ENCODE measurements at places on chromosomes 5 and 9.
A peak's percentile ranks its signal among the peaks of the same experiment; 100 is the strongest.

GRCh38 chr9:85108746-85109145 is 439.2 kb downstream of the NTRK2 start:
- no peak for DNase-seq

DNA sequence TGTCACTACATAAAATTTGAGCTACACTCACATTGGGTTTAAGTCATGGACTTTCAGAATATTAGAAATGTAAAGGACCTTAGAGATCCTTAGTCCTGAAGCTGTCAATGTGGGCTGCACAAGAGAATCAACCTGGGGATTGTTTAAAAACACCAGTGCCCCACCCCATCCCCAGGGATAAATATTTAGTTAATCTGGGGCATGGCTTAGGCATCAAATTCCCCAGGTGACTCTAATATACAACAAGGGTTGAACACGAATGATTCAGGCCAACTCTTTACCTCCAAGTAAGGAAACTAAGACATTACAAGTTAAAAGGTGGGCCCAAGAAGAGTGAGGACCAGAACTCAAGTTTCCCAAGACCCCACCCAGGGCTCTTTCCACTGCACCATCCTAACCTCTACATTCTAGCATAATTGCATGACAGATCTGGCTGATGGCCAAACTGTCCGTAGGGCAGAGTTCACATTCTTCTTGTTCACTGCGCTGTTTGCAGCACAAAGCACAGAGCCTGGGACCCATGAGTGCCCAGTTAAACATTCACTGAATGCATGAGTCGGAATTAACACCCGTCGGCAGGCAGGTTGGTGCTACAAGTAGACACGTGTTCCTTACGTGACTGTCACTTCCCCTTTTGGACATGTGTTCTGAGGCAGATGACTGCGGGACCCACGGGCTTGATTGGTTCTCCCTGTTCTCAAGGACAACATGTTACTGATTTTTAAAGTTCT is 25.2 kb downstream of the CYFIP2 start:
- no peak for DNase-seq

GRCh38 chr5:32057187-32058096 is 116.7 kb downstream of the GOLPH3 start:
- no peak for DNase-seq

DNA sequence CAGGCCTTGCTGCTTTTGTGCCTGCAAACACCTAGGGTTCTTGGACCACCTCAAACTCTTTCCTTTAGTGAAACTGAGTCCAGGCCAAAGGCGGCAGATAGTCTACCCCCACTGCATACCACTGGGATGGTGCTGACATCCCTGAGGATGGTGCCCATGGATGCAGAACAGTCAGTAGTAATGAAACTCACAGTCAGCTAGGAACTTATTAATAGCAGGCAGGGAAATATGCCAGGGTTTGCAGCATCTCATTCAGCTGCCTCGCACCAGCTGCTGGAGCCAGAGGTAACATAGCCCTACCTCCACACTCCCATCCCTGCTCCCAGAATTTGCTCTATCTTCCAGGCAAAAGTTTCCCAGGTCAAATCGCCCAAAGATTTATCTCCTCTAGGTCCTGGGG is 189.1 kb downstream of the SREK1 start:
- DNase-seq: no peak

DNA sequence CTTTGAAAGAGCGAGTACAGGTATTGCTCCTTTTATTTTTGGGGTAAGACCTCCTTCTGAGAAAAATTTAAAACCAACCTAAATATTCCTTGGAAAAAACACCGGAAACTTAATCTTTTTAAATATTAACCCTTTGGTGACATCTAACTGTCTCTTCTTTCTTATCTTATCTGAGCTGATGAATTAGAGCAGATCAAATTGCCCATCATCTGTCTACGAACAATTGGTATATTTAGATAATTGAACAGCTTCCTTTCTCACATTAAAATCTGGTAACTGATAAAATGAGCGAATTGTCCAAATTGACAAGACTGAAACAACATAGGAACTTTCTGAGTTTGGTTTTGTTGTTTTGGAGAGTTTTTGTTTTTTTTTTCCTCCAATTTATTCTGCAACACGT is 2.0 kb downstream of the ISL1 start:
- no peak for DNase-seq

DNA sequence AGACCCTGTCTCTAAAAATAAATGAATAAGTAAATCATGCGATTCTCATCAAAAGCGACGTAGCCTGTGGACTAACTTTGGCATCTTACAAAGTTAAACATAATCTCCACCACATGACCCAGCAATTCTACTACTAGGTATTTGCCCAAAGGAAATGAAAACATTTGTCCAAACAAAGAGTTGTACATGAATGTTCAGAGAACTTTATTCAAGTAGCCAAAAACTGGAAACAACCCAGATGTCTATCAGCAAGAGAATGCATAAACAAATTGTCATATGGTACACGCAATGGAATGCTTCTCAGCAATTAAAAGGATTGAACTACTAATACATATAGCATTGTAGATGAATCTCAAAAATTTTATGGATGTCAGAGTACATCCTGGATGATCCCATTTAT is 82.6 kb downstream of the ADRB2 start:
- DNase-seq: no peak

- DNase-seq: no peak
These were observed 173.5 kb downstream of the ARHGEF28 start for GRCh38 chr5:73799401-73799972.

GRCh38 chr5:95565280-95565920 is 10.5 kb downstream of the ARSK start:
- no peak for DNase-seq

DNA sequence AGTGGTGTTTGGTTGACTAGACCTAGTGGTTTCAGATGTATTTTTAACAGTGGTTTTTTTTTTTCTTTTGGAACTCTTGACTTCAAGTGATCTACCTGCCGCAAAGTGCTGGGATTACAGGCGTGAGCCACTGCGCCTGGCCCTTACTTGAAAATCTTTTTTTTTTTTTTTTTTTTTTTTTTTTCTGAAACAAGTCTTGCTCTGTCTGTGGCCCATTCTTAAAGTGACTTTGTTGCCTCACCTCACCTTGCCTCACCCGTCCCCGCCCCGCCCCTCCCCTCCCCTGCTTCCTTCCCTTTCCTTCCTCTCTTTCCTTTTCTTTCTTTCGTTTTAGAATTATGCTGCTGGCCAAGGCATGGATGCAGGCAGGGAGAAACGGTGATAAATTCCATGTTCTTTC is 26.0 kb downstream of the GPBP1 start:
- DNase-seq: no peak

GRCh38 chr9:7174884-7175283 is 417.1 kb downstream of the KDM4C start:
- no peak for DNase-seq

- DNase-seq: no peak
These were observed 102.7 kb upstream of the VCAN start for GRCh38 chr5:83368835-83369234.

- DNase-seq: peak; percentile 50
These were observed 1.6 kb upstream of the TNIP1 start for GRCh38 chr5:151082282-151082902.

- no peak for DNase-seq
These were observed 7.6 kb downstream of the SLC1A1 start for GRCh38 chr9:4497855-4498254.

DNA sequence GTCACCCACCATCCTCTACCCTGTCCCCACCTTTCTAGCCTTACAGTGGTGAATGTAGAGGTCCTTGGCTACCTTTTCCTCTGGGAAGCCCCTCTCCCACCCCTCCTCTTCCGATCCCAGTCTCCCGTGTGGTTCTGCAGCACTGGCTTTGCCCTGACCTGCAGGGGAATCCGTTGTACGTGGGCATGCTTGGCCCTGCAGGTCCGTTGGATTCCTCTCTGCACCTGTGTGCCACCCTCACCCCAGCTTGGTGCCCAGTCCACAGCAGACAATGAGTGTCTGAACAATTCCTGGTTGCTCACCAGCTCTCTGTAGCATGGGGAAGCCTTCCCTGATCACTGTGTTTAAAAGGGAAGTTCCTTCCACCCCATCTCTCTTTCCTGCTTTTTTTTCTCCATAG is 185.1 kb downstream of the PAX5 start:
- no peak for DNase-seq

DNA sequence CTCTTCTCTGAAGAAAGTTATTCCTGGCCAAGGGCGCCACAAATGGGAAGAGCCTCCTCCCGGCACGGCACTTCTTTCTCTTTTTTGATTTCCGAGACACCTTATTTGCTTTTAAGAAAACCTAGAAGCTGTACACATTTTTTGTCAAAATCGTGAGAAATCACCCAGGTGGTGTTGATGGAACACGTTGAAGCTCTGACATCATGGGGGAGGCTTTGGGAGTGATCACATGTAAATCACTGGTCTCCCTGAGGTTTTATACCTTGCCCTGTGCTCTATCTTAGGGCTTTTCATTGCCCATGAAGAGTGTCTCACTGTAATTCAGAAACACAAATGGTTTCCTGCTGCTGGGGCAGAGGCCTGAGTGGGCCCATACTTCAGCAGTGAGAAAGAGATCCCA is 27.4 kb downstream of the SLC36A1 start:
- no peak for DNase-seq

GRCh38 chr5:21688655-21689054 is 1164.5 kb downstream of the CDH12 start:
- DNase-seq: no peak

DNA sequence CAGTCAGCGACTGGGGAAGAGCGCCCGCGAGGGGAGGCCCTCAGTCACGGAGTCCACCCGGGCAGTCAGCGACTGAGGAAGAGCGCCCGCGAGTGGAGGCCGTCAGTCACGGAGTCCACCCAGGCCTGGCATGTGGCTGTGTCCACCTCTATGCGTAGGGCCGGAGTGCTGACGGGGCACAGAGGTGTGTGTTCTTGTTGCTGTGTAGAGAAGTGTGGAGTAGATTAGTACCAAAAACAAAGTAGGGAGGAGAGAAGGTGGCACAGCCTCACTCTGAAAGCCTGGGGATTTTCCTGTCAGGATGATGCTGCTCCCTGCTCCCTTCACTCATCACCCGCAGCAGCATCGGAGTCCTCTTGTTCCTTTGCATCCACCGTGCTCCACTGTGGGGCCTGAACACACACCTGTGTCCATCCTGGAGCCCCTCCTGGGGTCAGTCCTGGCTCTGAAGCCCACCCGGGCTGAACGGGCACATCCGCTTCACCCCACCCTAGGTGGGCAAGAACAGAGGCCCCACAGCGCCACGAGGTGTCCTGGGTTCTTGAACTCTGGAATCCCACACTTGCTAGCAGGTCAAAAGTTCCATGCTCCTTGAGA is 37.9 kb downstream of the AHRR start:
- no peak for DNase-seq

GRCh38 chr9:119986205-119986604 is 593.8 kb downstream of the CDK5RAP2 start:
- no peak for DNase-seq

DNA sequence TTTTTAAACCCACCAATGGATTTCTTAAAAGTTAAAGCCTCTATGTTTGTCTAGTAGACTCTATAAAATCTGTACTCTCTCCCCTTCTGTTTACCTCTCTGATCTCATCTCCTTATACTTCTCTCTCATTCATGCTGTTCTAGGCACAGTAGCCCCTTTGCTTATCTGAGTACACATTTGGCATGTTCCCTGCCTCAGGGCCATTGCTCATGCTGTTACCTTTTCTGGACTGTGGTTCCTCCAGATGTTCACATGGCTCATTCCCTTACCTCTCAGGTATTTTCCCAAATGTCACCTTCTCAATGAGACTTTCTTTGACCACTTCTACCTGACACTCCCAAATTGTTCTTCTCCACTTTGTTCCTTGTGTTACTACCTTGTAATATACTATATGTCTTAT is 176.1 kb downstream of the CWC27 start:
- DNase-seq: no peak

DNA sequence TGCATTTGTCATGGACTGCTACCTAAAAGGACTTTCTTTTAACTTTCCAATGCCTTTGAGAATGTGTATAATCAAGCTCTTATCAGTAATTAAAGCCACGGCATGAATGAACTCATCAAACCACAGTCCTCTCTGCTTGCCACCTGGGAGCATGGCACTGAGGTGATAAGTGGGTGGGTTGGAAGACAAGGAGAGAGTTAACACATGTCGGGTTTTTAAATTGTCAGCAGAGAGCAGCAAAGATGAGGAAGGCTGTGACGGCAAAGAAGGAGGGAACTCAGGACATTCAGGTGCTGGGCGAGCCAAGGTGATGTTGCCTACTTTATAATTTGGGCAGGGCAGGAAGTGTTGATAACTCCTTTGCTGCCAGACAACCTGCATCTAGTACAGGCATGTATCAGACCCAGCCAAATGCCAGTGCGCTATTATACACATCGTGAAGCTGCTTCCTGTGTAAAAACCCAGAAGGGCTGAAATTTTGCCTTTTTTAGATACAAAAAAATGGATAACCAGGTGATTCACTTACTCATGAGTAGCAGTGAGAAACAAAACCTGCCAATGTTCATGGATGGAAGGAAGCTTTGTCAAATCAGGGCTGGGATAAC is 269.1 kb downstream of the KIF4B start:
- no peak for DNase-seq

- DNase-seq: no peak
These were observed 159.6 kb upstream of the SLC12A2 start for GRCh38 chr5:127923804-127924570.

DNA sequence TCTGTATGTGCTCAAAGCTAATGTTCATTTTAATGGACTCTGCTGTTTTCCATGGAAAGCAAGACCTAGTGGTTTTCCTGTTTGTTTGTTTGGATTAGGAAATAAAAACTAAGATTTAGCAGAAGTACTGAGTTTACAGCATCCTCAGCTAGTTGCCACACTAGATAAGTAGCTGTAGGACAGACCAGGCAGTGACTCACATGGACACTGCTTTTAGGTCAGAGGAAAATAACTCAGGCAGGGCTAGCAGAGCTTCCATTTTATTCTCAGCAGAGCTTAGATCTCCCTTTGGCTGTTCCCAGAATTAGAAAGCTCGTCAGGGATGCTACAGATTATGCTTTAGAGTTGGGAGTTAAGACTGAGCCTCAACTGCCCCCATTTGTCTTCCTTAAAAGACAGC is 204.4 kb downstream of the SH3GL2 start:
- no peak for DNase-seq

DNA sequence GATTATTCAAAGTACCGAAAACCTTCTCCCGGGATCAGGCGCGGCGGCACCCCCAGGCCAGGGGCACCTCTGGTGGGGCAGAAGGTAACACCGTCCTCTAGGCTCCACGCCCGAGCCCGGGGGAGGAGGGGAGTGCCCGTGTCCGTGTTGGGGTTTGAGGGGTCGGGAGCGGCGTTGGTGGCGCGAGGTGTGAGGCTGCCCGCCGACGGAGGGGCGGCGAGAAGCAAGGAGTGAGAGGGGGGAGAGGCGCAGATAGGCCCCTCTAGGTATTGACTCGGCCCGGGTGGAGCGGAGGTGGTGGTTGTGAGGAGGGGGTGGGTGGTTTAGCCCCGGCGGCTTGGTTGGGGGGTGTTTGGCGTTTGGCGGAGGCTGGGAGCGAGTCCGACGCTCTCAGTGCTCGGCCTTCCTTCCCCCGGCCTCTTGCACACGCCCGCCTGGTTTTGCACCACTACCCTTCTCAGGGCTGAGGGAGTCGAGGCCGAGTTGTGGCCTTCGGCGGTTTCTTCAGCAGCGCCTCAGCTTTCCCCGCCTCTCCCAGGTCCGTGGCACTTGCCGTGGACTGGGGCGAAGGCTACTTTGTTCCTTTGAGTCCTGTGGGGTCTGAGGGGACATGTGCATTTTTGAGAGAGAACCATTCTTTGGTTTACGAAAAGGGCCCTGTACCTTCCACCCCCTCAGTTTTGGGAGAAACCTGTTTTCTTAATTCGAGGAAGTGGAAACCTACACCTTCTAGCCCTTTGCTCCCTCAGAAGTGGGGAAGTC is 450 bp downstream of the GPBP1 start:
- DNase-seq: peak; percentile 43
